CMK (cell line): ENCODE measurements at places on chromosomes 3 and 15.

GRCh38 chr15:55289011-55289745 lies 435 bp downstream of the RAB27A start:
- DNase-seq, result no peak

- DNase-seq, result no peak
Measured at GRCh38 chr3:143172795-143173145, 53.2 kb downstream of the CHST2 start.

GRCh38 chr15:79923079-79923514 lies 26.3 kb upstream of the MTHFS start:
- peak; percentile 41 for DNase-seq

DNA sequence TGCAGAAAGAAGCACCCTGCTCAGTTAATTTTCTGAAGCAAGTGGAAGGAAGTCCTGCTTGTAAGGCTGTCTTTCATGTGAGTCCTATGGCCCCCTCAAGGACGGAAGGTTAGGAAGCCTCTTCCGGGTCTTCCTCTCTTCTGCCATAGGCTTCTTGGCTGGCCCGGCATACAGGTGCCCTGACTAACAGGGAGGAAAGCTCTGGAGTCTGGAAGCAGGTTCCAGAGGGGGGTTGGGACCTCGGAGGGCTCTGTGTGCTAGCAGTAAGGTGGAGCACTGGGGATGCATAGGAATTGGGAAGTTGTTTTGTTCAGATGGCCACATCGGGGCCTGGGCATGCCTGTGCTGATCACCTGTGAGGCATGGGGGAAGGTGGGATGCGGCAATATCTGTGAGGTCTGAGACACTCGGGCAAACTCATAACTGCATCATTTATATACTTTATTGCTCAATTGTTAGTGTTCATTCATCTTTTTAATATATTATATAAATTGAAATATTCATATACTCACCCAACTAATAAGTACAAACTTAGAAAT lies 49.6 kb downstream of the TRAK1 start:
- DNase-seq, result no peak

GRCh38 chr3:159185443-159186050 lies 383.7 kb downstream of the MFSD1 start:
- DNase-seq, result no peak

- no peak for DNase-seq
Measured at GRCh38 chr3:193078996-193079753, 161.5 kb upstream of the MB21D2 start.

DNA sequence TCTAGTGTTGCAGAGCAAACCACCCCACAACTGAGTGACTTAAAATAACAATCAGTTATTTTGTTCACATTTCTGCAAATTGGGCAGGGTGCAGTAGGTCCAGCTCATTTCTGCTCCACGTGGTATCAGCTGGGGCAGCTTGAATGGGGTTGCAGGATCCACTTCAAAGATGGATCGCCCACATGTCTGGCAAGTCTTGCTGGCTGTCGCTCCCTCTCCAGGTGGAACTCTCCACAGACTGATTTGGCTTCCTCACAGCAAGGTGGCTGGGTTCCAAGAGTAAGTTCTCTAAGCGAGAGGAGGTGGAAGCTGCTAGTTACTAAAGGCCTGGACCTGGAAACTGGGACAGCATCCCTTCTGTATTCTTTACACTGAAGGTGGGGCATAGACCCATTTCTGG lies 213.3 kb downstream of the SLC9A9 start:
- DNase-seq, result no peak

GRCh38 chr15:86199467-86200145 lies 119.9 kb downstream of the AGBL1 start:
- DNase-seq, result no peak

- no peak for DNase-seq
Measured at GRCh38 chr3:64318001-64318400, 92.7 kb upstream of the PRICKLE2 start.

GRCh38 chr3:121918779-121919483 lies 24.7 kb downstream of the SLC15A2 start:
- no peak for DNase-seq

GRCh38 chr3:70433091-70433490 lies 120.7 kb upstream of the MDFIC2 start:
- DNase-seq, result no peak

DNA sequence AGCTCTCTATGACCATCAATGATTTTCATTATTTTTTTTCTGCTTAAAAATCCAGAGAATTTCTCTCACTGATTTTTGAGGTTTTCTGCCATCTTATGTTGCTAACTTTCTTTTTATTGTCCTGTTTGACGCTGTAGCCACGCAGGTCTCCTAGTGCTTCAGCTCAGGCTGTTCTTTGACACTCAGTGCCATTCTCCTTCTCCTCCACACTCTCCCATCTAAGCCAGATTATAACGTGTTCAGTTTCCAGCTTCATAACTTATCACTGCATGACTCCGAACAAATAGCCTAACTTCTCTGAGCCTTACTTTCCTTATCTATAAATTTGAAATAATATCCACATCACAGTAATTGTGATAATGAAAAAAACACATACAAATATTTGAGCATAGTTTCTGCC lies 22.8 kb upstream of the ST3GAL6 start:
- DNase-seq, result no peak

- no peak for DNase-seq
Measured at GRCh38 chr3:13114811-13115575, 41.8 kb upstream of the IQSEC1 start.
